Spleen (tissue), 13 donors: ENCODE measurements at places on chromosomes 4 and X. TPM values are rescaled to one million over a fixed set of nuclear protein-coding genes. Genes with fewer than 3 reads are reported as not detected.
A peak's percentile ranks its signal among the peaks of the same experiment; 100 is the strongest.

DNA sequence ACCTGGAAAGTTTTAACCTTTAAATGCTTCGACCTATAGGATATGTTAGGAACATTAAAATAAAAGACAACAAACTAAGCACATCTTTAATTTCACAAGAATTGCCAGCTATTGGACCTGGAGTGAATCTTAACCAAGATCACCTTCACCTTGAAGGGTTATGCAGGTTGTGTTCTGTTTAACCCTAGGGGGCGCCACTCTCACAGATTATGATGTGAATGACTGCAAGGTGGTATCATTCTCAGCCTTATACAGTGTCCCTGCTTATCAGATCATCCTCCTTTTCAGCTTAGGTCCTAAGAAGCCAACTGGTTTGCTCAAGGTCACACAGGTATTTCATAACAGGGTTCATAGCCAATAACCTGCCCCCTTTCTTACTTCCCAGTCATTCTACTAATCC lies 23.5 kb downstream of the INTS6L start:
- H3K27ac ChIP-seq = peak overlapping the region; percentile 47
- no peaks in the 10 kb centered on the region for H3K4me1 ChIP-seq
- no peak overlapping the region for H3K4me3 ChIP-seq
- H3K27me3 ChIP-seq = no peaks in the 10 kb centered on the region

- H3K27me3 ChIP-seq = peaks cover 11% of the 10 kb centered on the region
- H3K4me1 ChIP-seq = peaks cover 3% of the 10 kb centered on the region
- no peak overlapping the region for H3K27ac ChIP-seq
- no peak for DNase-seq
These were observed 29.8 kb downstream of the ZFYVE28 start for GRCh38 chr4:2388429-2389182.

DNA sequence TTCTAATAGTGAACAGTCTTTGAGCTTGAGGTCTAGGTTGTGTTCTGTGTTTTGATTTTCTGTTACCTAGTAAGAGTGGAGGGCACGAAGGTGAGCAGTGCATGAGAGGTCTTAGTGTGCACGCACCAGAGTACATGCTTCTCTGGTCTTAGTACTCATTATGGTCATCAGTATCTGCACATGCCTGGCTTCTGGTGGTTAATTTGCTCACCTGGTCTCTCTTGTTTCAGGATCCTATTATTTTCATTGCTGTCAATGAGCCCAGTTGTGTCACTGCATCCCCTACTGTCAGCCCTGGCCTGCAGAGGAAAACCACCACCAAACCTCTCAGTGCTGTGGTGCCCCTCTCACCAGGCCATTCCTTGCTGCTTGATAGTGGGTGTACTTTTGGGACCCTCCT lies 54.8 kb downstream of the NSUN7 start:
- H3K27ac ChIP-seq = no peak overlapping the region
- no peaks in the 10 kb centered on the region for H3K36me3 ChIP-seq
- H3K4me3 ChIP-seq = no peak overlapping the region
- no peaks in the 10 kb centered on the region for H3K27me3 ChIP-seq
- H3K4me1 ChIP-seq = no peaks in the 10 kb centered on the region

GRCh38 chr4:14701896-14702295 lies 300.4 kb upstream of the CPEB2 start:
- no peaks in the 10 kb centered on the region for H3K27me3 ChIP-seq
- no peaks in the 10 kb centered on the region for H3K36me3 ChIP-seq
- H3K4me3 ChIP-seq = no peak overlapping the region
- no peak overlapping the region for H3K27ac ChIP-seq
- H3K4me1 ChIP-seq = no peaks in the 10 kb centered on the region
- no peak for DNase-seq

GRCh38 chr4:90159193-90159592 lies 32.0 kb downstream of the CCSER1 start:
- H3K27me3 ChIP-seq = no peaks in the 10 kb centered on the region
- no peaks in the 10 kb centered on the region for H3K4me1 ChIP-seq
- no peak overlapping the region for H3K27ac ChIP-seq
- H3K36me3 ChIP-seq = no peaks in the 10 kb centered on the region
- H3K4me3 ChIP-seq = no peak overlapping the region

GRCh38 chr4:173195109-173195508 lies 26.5 kb downstream of the GALNT7 start:
- peaks cover 9% of the 10 kb centered on the region for H3K4me1 ChIP-seq
- DNase-seq = no peak
- H3K27me3 ChIP-seq = no peaks in the 10 kb centered on the region
- no peaks in the 10 kb centered on the region for H3K36me3 ChIP-seq
- H3K27ac ChIP-seq = no peak overlapping the region

DNA sequence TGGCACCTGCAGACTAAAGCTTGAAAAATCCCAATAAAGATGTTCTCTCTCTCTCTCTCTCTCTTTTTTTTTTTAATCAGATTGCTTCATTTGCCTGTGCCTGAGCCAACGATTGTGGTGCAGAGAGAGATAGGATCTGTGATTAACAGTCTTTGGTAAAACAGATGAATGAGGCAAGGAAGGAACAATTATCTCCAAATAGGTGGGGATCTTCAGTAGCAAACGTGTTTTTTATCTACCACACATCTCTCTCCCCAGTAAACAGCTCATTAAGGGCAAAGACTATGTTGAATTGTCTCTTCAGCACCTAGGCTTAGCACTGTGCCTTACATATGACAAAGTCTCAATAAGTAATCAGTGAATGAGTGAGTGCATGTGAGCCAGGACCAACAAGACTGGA lies 96.3 kb downstream of the SMIM20 start:
- DNase-seq = no peak
- H3K27ac ChIP-seq = no peak overlapping the region

- no peaks in the 10 kb centered on the region for H3K36me3 ChIP-seq
- no peak overlapping the region for H3K27ac ChIP-seq
- no peak for DNase-seq
- H3K4me1 ChIP-seq = no peaks in the 10 kb centered on the region
- H3K4me3 ChIP-seq = no peak overlapping the region
- no peaks in the 10 kb centered on the region for H3K27me3 ChIP-seq
These were observed 168.1 kb downstream of the GLRA2 start for GRCh38 chrX:14697451-14697850.

GRCh38 chr4:48766131-48766792 lies 13.8 kb downstream of the FRYL start:
- no peaks in the 10 kb centered on the region for H3K36me3 ChIP-seq
- H3K27me3 ChIP-seq = no peaks in the 10 kb centered on the region
- no peak overlapping the region for H3K27ac ChIP-seq
- no peak for DNase-seq
- H3K4me3 ChIP-seq = no peak overlapping the region
- H3K4me1 ChIP-seq = peaks cover 29% of the 10 kb centered on the region

DNA sequence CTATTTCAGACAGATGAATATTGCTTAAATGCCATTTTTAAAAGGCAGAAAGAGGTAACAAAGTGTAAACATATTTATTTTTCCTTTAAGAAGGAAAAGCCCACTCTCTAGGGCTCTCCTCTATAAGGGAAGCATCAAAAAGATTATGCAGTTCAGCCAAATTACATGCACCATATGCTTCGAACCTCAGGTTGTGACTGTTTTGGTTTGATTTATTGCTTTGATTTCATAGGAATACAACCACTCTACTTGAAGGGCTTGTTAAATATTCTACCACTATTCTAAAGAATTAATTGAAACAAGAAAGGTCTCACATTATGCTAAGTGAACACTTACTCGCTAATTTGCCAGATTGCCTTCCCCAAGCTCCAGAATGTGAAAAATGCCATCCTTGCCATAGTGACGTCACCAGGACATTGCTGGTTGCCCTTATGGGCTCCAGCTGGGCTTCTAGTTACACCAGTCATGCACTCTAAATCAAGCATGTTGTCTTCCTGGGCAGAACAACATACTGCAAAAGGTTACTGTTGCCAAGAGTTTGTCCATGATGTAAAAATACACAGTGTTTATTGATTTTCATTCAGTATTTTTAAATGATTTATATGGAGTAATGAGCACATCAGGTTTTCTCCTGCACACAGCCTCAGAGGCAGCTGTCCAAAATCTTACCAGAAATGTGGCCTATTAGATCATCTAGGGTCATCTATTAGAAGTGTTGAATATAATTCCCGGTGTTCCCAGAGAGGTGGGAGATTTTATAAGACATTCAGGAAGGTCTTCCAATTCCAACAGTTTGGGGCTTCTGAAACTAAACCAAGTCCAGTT lies 164.4 kb upstream of the RAPGEF2 start:
- no peak for DNase-seq
- H3K27ac ChIP-seq = no peak overlapping the region
- no peaks in the 10 kb centered on the region for H3K4me1 ChIP-seq
- no peaks in the 10 kb centered on the region for H3K36me3 ChIP-seq

- no peaks in the 10 kb centered on the region for H3K27me3 ChIP-seq
- H3K4me3 ChIP-seq = no peak overlapping the region
- H3K27ac ChIP-seq = no peak overlapping the region
- DNase-seq = no peak
- no peaks in the 10 kb centered on the region for H3K4me1 ChIP-seq
These were observed 53.5 kb downstream of the PLAC1 start for GRCh38 chrX:134604701-134605311.

DNA sequence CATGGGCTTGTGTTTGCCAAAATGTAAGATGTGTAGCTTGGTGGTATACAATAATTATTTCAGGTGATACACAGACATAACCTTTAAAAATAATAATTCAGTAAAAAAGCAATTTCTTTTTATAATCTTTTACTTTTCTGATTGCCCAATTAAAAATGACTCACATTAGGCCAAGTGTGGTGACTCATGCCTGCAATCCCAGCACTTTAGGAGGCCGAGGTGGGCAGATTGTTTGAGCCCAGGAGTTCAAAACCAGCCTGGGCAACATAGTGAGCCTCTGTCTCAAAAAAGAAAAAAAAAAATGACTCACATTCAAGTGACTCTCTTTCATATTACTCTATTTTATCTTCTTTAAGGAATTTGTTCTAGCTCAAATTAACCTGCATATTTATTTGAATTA lies 449.4 kb upstream of the HTR2C start:
- no peaks in the 10 kb centered on the region for H3K27me3 ChIP-seq
- H3K36me3 ChIP-seq = no peaks in the 10 kb centered on the region
- no peak overlapping the region for H3K27ac ChIP-seq
- no peak for DNase-seq
- H3K4me1 ChIP-seq = no peaks in the 10 kb centered on the region

DNA sequence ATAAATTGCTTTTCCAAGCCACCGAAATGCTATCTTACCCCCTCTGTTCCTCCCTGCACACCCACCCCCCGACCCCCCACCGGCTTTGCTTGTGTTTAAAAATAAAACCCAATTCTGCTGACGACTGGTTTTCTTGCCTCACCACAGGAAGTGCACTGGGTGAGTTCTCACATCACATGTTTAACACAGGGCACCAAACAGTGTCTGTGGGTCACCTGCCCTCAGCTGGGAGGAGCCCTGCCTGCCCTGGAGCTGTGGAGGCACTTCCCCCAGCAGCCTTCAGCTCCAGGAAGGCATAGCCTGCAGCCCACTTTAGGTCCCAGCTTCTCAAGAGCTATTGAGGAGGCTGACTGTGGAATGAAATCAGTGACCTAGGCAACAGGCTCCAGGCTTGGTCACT lies 8.8 kb downstream of the TMEM255A start:
- H3K4me1 ChIP-seq = peaks cover 4% of the 10 kb centered on the region
- no peaks in the 10 kb centered on the region for H3K36me3 ChIP-seq

DNA sequence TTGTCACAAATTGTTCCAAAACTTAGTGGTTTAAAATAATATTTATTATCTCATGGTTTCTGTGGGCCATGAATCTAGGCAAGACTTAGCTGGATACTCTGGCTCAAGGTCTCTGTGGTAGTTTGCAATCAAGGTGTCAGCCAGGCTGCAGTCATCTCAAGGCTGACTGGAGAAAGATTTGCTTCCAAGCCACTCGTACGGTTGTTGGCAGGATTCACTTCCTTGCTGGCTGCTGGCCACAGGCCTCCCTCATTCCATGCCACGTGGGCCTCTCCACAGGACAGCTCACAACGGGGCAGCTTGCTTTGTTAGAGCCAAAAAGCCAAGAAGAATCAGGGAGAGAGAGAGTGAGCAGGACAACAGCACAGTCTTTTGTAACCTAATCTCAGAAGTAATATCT lies 101.4 kb downstream of the WWC2 start:
- H3K27me3 ChIP-seq = no peaks in the 10 kb centered on the region
- DNase-seq = no peak
- H3K4me3 ChIP-seq = no peak overlapping the region
- no peak overlapping the region for H3K27ac ChIP-seq

DNA sequence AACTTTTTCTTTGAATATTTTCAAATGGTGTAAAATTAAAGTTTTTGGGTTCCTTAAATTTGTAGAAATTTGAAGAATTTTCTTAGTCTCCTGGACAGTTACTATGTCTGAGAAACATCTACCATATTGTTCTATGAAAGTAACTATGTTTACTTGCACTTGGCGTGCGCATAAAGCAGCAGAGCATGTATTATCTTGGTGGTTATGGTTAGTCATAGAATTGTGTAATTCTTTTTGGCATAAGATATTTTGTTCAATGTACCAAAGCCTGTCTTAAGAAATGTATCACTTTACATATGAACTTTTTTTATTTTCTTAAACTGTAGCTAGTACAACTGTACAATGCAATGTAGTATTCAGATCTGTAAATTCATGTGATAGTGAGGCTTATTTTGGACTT lies 49.2 kb downstream of the CDS1 start:
- H3K4me3 ChIP-seq = no peak overlapping the region
- no peak overlapping the region for H3K27ac ChIP-seq
- no peaks in the 10 kb centered on the region for H3K4me1 ChIP-seq
- H3K27me3 ChIP-seq = no peaks in the 10 kb centered on the region

DNA sequence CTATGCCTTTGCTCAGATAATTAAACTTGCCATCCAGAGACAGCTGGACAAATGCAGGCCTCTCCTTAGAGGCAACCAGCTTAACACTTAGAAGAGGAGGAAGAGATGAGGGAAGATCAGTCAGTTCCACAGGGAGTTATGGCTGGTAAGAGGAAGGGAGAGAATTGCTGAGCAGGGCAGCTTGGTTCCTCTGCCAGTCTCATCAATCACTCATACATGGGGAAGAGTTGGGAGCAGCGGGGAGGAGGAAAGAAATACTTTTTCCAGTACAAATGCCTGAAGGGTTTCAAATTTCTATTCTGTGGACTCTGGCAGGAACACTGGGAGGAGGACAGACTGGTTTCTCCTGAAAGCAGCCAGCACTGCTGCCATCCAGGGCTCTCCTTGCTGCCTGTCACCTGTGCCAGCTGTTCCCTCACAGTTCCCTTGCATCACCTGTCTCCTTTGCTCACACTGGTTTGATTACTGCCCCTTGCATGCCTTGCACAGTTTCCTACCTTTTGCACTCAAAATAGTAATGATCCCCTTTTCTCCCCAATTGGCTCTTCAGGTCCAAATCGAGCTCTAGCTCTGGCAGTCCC lies 59.5 kb downstream of the PGRMC2 start:
- no peaks in the 10 kb centered on the region for H3K27me3 ChIP-seq
- no peak overlapping the region for H3K4me3 ChIP-seq
- H3K4me1 ChIP-seq = no peaks in the 10 kb centered on the region
- H3K27ac ChIP-seq = no peak overlapping the region

CXCL11 gene
- 3.0 TPM for total RNA-seq

SOX3 gene
- not detected for total RNA-seq

GRPR gene
- total RNA-seq = 0.33 TPM

GYPB gene
- 1.5 TPM for total RNA-seq

TLR2 gene
- 74.5 TPM for total RNA-seq

GLRA2 gene
- total RNA-seq = not detected

STS gene
- total RNA-seq = 7.4 TPM

CLNK gene
- total RNA-seq = 2.2 TPM

REST gene
- 44.7 TPM for total RNA-seq
